NCI-H2171 (cell line): ENCODE measurements at places on chromosomes 7 and 10.
A peak's percentile ranks its signal among the peaks of the same experiment; 100 is the strongest.

DNA sequence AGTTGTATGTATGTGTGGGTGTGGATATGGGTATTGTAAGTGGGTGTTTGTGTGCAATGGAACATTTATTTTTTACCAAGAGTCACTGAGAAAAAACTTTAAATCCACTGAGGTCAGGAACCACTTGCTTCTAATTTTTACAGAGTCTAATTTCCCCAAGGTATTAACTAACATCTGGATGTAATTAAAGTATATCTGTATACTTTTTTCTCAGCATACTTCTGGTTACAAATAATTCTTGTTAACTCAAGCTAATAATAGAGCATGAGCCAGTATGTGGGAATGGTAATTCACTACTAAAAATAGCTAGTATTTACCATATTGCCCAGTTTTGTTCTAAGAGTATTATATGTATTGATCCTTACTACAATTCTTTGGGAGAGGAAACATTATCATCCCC, 24.6 kb upstream of the STEAP4 start:
- no peak for DNase-seq

GRCh38 chr7:122397381-122397780, 92.8 kb upstream of the FEZF1 start:
- DNase-seq: no peak

- DNase-seq: no peak
Observed at GRCh38 chr7:10930551-10930950, 43.1 kb upstream of the PHF14 start.

GRCh38 chr7:2639181-2639681, 7.4 kb downstream of the TTYH3 start:
- no peak for DNase-seq

GRCh38 chr7:24227068-24227467, 56.9 kb upstream of the NPY start:
- DNase-seq: no peak

GRCh38 chr7:106813705-106814305, 51.3 kb upstream of the PIK3CG start:
- no peak for DNase-seq

GRCh38 chr10:33712825-33713224, 378.4 kb upstream of the NRP1 start:
- DNase-seq: no peak

DNA sequence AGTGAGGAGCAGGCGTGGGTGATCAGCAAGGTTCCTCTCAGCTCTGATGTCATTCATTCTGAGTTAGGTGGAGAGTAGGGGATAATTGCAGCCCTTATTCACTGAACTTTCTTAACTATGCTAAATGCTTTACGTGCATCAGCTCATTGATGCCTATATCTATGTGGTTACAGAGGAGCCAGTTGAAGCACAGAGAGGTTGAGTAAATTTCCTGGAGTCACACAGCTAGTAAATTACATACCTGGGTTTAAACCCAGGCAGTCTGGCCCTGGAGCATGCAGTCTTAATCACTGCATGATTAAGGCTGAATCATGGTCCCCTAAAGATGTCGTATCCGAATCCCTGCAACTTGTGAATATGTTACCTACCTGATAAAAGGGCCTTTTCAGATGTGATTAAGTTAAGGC, 99.6 kb downstream of the GRK5 start:
- no peak for DNase-seq

GRCh38 chr10:7563368-7563767, 103.4 kb downstream of the ITIH5 start:
- no peak for DNase-seq

GRCh38 chr10:120755771-120756170, 95.4 kb upstream of the WDR11 start:
- no peak for DNase-seq

GRCh38 chr7:123824754-123825067, 20.3 kb upstream of the HYAL4 start:
- no peak for DNase-seq

GRCh38 chr10:79431891-79432831, 13.3 kb downstream of the ZCCHC24 start:
- DNase-seq: no peak

GRCh38 chr7:120862987-120863590, 5.1 kb upstream of the TSPAN12 start:
- no peak for DNase-seq

DNA sequence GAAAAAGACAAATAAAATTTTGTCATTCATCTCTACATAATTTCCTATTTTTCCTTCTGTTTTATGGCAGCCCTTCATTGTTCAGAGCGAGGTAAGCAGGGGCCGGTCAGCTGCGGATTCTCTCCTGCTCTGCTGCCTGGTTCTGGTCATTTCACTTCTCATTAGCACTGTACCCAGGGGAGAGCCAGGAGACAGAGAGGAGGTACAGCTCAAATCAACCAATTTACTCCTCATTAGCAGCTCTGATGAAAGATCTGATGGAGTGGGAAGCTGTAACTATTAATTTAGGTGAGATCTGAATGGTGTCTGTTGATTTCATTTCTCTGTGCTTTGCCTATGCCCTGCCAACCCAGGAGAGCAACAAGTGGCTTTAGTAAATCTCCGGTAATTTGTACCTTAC, 241.5 kb upstream of the PFKP start:
- no peak for DNase-seq

- DNase-seq: no peak
Observed at GRCh38 chr7:150946421-150947240, 31.5 kb downstream of the KCNH2 start.

- no peak for DNase-seq
Observed at GRCh38 chr10:89207801-89208551, 859 bp upstream of the CH25H start.

DNA sequence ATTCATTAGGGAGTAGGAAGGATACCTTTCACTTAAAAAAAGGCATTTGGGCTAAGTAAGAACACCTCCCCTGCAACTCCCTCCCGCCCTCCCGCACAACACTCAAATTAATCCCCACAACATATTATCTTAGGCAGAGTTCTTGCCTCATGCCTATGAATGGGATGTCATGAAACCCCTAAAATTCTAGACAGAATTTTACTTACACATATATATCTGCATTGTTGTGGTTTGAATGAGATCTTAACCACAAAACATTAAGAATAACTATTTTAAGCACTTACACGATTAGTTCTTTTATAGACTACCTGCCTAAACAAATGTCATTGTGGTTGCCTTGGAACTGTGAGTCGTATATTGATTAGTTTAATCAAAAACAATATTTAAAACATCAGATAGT, 4.5 kb upstream of the ITGB1 start:
- no peak for DNase-seq

- no peak for DNase-seq
Observed at GRCh38 chr7:55502124-55502857, 70.0 kb downstream of the VOPP1 start.

- DNase-seq: no peak
Observed at GRCh38 chr7:28745351-28745750, 212.8 kb downstream of the TRIL start.

GRCh38 chr10:117463545-117463920, 79.0 kb upstream of the EMX2 start:
- no peak for DNase-seq

DNA sequence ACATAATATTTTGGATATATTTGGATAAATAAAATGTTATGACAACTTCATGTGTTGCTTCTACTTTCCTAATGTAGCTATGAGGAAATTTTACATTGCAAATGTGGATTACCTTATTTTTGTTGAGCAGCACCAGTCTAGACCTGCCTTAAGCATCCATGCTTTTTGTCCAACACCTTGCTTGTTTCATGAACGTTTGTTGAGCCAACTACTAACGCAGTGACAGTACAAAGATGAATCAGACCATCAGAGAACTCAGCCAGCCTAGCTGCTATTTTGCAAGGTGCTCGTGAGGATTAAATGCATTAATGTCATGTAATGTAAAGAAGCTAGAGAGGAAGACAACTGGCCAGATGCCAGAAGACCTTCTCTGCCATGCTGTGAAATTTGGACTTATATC, 1.1 kb upstream of the ZC3HAV1L start:
- DNase-seq: no peak

GRCh38 chr7:27224983-27225934, 17.3 kb upstream of the EVX1 start:
- DNase-seq: no peak

- no peak for DNase-seq
Observed at GRCh38 chr10:44979281-44980191, 927 bp upstream of the DEPP1 start.

GRCh38 chr7:70321016-70321590, 722.8 kb downstream of the AUTS2 start:
- DNase-seq: no peak

- no peak for DNase-seq
Observed at GRCh38 chr10:112751651-112752050, 198.4 kb upstream of the TCF7L2 start.

DNA sequence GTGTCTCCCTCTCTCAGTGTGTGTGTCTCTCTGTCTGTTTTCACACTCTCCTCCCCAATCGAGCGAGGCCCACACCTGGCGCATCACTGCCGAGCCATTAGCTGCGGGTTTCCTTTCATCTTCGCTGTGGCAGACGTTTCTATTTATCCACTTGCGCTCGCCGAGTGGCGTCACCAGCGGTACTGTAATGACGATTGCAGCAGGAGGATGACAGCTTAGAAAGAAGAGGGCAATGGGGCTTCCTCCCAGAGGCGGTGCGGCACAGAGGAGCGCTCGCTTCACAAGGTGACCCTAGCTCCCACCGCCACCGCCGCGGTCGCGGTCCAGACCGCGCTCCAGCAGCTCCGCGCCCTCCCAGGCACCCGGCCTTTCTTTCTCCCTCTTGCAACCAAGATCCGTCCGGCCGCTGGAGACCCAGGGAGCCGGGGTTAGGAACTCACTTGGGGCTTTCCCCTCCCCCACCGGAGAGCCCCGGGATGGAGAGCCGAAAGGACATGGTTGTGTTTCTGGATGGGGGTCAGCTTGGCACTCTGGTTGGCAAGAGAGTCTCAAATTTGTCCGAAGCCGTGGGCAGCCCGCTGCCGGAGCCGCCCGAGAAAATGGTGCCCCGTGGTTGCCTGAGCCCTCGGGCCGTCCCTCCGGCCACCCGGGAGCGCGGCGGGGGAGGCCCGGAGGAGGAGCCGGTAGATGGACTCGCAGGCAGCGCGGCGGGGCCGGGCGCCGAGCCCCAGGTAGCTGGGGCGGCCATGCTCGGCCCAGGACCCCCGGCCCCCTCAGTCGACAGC, at the start of gene EVX1:
EVX1 (plus strand) TSS at position 248 of the 785 bp plus-strand sequence; CDS start at position 477, 229 bp downstream.
- DNase-seq: no peak

DNA sequence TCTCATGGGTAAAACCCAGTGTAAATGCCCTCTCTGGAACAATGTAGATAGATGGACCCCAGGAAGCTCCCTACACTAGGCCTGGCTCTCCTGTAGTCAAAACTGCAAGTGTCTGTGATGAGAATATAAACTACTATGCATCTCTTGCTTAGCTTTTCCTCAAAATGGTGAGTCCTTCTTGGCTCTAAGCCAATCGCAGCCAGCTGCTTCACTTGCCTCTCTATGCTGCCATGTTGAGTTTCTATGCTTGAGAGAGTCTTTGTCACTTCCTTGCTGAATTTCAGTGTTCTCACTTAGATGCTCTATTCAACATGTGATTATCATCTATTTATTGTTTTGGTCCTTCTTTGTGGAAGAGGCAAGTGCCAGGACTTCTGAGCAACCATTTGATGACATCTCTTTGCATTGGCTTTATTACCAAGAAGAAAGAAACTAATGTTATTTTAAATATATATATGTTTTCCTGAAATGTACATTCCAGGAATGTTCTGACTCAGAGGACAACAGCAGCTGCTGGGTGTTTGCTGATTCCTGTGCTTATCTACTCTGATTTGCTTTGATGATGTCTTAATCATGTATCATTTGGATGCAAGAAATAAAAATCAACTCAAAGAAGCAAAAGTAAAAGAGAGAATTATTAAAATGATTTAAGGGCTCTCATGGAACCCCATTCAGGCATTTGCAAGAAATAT, 16.6 kb downstream of the TAS2R40 start:
- no peak for DNase-seq

GRCh38 chr7:22358820-22359697, 2.1 kb upstream of the RAPGEF5 start:
- DNase-seq: no peak

- no peak for DNase-seq
Observed at GRCh38 chr10:32084185-32084851, 28.1 kb upstream of the KIF5B start.

GRCh38 chr7:28389504-28390395, 22.6 kb upstream of the CREB5 start:
- DNase-seq: peak; percentile 67

GRCh38 chr7:169276-170172, 22.8 kb upstream of the FAM20C start:
- no peak for DNase-seq
